IPS-NIHi11 (cell line): ENCODE measurements at places on chromosomes 1 and 21.

DNA sequence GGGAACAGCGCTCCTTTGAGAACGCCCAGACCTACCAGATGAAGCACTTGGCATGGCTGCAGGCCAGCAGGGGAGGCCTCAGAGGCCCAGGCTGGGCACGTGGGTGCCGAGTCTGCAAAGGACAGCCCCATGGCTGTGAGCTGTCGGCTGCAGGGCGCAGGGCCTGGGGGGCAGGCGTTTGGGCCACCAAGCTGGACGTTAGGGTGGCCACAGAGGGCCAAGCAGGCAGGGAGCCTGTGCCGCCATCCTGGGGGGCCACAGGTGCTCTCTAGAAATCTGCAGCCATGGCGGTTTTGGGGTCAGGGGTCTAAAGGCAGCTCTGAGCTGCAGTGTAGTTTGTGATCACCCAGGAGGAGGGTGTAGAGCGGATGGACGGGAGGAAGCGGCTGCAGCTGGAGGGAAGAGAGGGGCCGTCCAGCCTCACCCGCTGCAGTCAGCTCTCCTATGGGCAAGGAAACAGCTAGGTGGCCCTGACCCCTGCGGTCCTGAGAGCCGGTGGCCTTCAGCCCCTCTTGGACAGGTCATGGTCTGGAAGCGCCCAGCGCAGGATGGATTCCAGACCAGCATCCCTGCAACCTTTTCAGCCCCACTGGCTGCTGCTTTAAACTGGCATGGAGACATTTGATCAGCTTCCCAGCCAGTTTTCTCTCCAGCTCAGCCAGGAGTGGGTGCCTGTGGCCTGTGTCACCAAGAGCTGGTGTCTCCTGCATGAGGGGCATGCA is 11.0 kb downstream of the IBA57 start:
- no peak for DNase-seq

- DNase-seq: no peak
These were observed 9.9 kb upstream of the LDLRAD1 start for GRCh38 chr1:54027848-54028247.

DNA sequence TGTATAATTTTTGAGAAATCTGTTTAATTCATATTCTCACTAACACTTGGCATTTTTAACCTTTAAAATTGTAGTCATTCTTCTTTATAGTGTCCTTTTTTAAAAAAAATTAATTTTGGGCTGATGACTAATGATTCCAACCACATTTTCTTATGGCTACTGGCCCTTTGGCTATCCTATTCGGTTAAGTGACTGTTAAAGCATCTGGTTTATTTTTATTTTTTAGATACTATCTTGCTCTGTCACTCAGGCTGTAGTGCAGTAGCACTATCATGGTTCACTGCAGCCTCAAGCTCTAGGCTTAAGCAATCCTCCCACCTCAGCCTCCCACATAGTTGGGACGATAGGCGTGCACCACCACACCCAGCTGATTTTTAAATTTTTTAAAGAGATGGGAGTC is 723.2 kb upstream of the CXADR start:
- DNase-seq: no peak

DNA sequence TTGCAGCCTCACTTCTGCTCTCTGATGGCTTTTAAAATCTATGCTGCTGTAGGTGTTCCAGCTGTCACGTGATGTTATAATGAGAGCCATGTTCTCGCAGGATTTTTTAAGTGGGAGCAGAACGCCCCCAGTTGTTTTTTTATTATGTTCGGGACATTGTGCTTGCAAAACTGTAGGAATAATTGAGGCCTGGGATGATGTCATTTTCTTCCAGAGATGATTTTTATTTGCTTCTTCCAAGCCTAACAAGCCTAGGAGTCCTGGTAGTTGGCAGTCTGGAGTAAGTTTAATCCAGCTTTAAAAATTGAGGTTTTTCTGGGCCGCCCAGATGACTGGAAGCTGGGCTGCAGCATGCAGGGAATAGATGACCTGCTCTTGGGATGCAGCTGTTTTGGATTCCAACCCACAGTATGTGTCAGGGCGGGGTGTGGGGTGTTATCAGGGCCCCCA is 34.6 kb upstream of the CHIT1 start:
- DNase-seq: no peak

DNA sequence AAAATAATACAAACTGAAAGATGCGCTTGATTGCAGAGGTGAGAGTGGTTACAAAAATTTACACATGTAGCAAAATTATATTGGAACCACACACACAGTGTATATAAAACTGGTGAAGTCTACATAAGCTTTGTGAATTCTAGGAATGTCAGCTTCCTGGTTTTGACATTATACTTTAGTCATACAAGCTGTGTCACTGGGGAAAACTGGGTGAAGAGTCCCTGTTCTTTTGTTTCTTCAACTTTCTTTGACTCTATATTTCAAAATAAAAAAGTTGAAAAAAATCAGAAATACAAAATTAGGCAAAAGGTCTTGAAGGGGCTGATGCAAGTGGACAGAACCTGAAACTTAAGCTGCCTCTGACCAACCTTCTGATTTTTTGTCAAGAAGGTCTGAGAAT is 3.0 kb downstream of the C1QC start:
- DNase-seq: no peak

- DNase-seq: no peak
These were observed 64.9 kb downstream of the MEF2D start for GRCh38 chr1:156435545-156436140.

DNA sequence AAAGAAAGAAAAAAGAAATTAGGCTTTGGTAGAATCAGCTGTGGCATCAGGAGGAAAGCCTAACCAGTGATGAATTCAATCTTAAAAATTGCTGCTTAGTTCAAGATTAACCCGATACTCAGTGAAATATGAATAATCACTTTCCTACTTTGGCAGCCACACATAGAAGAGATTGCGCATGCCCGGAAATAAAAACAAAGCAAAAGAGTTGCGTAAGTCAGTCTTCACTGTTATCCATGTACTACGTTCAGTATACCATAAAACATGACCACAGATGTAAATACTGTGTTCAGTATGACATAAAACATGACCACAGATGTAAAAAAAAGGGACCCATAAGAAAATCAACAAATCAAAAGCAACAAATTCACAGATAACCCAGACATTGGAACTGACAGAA is 19.2 kb downstream of the CD1D start:
- no peak for DNase-seq

GRCh38 chr1:216688127-216688657 is 35.0 kb downstream of the ESRRG start:
- DNase-seq: no peak

DNA sequence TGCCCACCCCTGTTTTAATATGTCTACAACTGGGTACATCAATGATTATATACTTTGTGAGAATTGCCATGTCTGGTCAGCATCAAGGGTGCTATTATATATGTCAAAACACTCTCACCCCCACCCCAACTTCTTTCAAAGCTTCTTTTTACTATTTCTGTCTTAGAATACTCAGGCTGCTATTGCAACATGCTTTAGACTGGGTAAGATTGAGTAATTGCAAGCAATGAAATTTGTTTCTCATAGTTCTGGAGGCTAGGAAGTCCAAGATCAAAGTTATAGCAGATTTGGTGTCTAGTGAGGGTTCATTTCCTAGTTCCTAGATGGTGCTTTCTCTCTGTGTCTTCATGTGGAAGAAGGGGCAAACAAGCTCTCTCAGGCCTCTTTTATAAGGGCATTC is 100.5 kb upstream of the KCNK1 start:
- no peak for DNase-seq

DNA sequence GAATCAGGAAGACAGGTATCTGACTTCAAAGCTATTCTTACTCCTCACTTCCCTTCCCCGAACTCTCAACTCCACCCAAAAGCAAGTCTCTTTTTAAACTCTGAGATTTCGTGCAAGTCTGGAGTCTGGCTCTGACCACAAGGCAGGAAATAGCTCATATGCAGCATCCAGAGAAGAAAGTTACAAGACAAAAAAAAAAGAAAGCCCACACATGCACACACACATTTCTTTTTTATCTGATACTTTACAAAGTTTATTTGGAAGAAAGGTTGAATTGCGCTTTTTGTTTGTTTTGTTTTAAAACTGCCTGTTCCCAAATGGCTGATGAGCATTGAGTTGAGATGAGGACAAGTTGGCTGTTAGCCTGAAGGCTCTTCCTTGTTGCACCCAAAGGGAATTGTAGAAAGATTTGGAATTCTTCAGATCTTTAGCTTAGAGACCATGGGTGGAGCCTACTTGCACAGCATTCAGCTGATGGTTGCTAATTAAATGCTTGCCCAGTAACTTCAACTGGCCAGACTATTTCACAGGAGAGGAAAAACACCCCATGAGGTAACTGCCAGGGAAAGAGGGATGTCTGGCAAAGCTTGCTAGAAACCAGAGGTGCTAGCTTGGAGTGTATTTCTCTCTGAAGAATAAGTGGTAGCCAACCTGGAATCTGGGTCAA is 490.3 kb downstream of the TTLL7 start:
- DNase-seq: no peak

DNA sequence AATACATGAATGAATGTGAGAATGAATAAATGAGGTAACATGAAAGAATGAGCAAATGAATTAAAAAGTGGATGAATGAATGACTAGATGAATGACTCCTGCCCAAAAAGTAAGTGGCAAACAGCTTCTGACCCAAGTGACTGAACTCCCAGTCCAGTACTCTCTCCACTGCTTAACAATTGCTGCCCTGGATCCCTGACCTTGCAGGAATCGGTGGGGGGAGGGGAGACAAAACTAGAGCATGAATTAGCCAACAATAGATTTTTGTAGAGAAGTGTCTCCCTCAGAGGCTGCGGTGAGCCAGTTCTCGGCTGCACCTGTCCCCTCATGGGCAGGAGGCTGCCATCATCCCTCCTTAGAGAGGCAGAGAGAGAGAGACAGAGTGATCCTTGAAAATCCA is 5.9 kb upstream of the GRIK3 start:
- DNase-seq: no peak

GRCh38 chr21:36882776-36883175 is 83.7 kb downstream of the HLCS start:
- no peak for DNase-seq

GRCh38 chr1:43250351-43250761 is 19.4 kb upstream of the TMEM125 start:
- no peak for DNase-seq

DNA sequence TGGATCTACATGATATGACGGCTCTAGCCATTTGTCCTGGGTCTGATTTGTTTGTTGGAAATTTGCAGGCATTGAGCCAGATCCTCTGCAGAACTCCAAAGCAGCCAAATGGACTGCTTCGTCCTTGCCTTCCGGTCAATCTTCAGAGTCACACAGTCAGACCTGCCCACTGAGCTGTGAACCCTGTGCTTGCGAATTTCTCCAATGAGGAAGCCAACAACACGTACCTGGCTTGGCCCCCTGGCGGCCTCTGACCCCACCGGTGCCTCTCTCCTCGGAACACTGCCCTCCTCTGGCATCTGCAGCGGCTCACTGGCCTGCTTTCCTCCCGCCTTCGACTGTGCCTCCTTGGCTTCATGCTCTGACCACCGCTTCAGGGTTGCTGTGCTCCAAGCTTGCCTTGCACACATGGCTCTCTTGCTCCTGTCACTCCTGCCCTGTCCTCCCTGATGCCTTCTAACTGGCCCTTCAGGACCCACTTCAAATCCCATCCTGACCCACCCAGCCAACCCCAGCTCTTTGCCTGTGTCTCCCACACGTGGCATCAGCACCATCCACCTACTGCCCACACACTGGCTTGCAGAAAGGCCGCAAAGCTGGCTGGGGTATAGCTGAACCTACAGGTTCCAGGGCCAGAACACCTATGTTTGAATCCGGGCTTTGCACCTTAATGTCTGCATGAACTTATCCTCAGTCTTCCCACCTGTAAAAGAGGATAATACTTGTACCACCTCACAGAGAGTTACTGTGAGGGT is 128.2 kb downstream of the KCNN3 start:
- DNase-seq: peak; percentile 79

DNA sequence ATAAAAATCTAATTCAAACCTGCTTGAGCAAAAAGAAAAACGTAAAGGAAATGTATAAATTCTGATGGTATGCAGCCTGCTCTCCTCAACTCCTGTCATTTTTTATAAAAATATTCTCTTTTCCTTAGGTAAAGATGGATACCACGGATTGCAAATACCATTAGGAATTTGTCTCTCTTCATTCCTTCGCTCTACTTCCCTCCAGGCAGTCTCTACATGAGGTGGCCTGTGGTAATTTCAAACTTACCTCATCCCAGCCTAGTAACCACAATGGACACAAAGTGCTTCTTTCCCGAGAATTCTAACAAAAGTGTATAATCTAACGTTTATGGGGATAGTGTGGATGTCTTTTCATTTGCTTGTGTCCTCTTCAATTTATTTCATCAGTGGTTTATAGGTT is 239.5 kb upstream of the LRRC7 start:
- DNase-seq: no peak

GRCh38 chr1:181383695-181384094 is 99.6 kb upstream of the CACNA1E start:
- DNase-seq: no peak

GRCh38 chr1:115854005-115854404 is 13.1 kb upstream of the NHLH2 start:
- no peak for DNase-seq
